Fibroblast of skin of scalp (primary cell): ENCODE measurements at places on chromosomes 13 and 19.

- DNase-seq = no peak
Observed at GRCh38 chr19:1066251-1066747, 668 bp upstream of the ARHGAP45 start.

- peak; percentile 56 for DNase-seq
Observed at GRCh38 chr19:18939922-18940768, 872 bp downstream of the HOMER3 start.

GRCh38 chr19:33239223-33239975 is 13.7 kb upstream of the SLC7A10 start:
- no peak for DNase-seq

- DNase-seq = peak; percentile 70
Observed at GRCh38 chr13:41284512-41285288, 21.3 kb upstream of the MTRF1 start.

DNA sequence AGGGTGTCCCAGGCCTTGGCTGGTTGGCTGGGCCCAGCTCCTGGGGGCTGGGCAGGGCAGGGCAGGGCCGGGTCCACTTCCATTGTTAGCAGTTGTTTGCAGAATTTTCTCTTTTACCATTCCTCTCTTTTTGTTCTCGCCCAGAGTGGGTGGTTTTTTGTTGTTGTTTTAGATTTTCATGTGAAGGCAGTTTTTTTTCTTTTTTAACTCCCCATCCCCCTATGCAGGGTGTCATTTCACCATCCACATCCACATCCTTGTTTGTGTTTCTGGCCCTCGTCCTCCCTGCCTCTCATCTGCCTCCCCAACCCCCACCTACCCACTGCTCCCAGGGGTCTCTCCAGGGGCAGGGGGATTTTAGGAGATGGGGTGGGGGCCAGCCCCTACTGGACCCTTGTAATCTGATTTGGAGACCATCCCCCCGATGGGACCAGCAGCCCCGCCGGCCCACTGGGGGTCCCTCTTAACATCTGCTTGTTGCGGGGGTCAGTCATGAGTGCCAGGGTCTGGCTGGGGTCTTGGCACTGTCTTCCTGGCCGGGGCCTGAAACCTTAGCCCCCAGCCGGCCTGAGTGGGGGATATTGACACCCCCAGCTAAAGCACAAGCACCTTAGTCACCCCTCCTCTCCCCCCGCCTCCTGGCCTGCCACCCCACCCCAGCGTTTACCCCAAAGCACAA is 10.4 kb downstream of the STX10 start:
- DNase-seq = no peak

- DNase-seq = no peak
Observed at GRCh38 chr13:100480676-100481075, 107.9 kb downstream of the GGACT start.

GRCh38 chr13:88459331-88459730 is 788.2 kb downstream of the SLITRK5 start:
- no peak for DNase-seq

DNA sequence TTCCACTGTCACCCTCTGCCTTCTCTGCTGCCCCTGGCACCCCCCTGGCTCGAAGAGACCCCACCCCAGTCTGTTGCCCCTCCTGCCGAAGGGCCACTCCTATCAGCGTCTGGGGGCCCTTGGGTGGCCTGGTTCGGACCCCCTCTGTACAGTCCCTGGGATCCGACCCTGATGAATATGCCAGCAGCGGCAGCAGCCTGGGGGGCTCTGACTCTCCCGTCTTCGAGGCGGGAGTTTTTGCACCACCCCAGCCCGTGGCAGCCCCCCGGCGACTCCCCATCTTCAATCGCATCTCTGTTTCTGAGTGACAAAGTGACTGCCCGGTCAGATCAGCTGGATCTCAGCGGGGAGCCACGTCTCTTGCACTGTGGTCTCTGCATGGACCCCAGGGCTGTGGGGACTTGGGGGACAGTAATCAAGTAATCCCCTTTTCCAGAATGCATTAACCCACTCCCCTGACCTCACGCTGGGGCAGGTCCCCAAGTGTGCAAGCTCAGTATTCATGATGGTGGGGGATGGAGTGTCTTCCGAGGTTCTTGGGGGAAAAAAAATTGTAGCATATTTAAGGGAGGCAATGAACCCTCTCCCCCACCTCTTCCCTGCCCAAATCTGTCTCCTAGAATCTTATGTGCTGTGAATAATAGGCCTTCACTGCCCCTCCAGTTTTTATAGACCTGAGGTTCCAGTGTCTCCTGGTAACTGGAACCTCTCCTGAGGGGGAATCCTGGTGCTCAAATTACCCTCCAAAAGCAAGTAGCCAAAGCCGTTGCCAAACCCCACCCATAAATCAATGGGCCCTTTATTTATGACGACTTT is 2.0 kb downstream of the ZFP36 start:
- DNase-seq = no peak

DNA sequence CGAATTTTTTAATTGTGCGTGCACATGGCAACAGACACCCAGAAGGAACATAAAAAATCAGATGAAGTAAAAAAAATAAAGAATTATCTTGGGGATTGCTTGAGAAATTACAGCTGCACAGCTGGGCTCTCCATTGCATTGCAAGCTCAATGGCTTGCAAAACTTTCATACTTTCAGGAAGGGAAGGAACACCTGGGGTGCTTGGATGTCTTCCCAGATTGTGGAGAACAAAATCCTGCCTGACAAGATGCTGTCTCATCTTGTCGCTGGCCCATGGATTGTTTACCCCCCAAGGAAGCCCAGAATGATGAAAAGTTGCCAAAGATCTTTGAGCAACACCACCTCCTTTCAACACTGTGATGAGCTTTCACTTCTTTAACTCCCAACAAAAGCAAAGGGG is 11.0 kb upstream of the CASP14 start:
- DNase-seq = peak; percentile 53

DNA sequence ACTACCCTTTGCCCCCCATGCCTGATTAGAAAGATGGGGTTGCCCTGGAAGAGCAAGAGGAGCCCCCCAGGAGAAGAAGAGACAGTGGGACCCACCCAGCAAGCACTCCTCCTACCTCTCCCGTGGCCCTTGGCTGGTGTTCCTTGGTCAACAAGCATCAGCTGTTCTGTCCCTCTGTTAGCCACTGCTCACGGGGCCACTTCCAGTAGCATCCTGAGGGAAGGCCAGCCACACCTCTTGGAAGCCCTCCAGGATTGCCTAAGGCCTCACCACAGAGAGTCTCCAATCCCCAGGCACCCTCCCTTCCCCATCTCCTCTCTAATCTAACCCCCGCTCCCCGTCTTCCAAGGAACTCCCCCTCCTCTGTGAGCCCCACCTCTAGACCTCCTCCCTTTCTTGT is 15.1 kb upstream of the DPP9 start:
- no peak for DNase-seq

DNA sequence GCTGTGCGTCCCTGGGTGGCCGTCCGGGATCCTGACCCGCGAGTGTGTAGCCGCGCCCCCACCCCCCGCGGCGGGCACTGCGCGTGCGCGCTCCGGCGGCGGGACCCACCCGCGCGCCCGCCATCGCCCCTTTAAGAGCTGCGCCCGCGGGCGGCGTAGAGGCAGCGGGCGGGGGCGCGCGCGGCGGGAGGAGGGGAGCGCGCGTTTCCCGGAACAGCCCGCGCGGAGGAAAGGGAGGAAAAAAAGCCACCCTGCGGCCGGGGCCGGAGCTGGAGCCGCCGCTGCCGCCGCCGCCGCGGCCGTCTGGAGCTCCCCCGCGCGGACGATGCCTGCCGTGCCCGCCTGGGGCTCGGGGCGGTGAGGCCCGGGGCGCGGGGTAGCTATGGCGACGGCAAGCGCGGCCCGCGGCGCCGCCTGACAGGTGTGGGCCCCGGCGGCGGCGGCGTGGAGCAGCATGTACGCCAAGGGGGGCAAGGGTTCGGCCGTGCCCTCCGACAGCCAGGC is at the start of gene SSBP4:
Gene SSBP4, plus strand, starts transcription at position 204 of the 504 bp plus-strand sequence. Its CDS starts 251 bp downstream, at position 455.
- DNase-seq = peak; percentile 89

DNA sequence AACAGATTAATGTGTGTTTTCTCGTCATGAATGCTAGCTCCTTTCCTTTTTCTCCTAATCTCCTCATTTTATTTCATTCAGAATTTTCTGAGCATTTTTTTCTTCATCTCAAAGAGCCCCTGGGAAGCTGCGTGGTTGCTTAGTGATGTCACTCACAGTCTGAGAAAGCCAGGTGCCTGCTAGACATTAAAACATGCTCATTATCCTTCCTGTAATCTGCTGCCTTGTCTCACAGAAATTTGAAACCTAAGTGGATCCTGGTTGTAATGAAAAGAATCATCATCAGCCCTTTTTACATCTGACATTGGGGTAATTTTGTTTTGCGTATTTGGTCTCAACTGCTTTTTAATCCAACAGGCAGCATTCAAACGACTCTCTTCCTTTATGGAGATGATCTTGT is 108.2 kb upstream of the RNF113B start:
- no peak for DNase-seq

DNA sequence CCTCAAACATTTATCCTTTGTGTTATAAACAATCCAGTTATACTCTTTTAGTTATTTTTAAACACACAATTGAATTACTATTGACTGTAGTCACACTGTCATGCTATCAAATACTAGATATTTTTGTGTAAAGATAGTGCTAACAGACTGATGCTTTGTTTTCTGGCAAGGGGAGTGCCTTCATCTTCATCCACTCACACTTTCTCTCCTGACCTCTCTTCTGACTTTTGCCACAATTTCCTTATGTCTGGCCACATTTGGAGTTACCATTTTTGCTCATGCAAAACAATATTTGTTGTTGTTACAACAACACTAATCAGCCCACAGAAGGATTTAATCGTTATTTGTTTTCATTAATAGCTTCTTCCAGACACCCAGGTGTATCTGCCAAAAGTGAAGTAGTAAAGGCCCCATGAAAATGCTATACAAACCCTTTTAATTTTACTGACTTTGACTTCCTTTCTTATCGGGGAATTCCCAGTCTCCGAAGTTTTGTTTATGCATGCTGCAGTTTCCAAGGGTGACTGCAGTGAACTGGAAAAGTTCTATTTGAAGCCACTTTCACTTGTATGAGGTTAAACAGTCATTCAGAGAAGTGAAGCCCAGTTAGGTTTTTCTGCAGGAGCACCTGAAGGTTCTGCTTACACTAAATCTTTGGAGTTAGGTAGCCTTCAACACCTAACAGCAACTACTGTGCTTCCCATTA is 66.1 kb upstream of the FRY start:
- DNase-seq = no peak

GRCh38 chr19:46155237-46155636 is 7.2 kb downstream of the IGFL2 start:
- no peak for DNase-seq

GRCh38 chr19:2215281-2215751 is 20.8 kb downstream of the PLEKHJ1 start:
- no peak for DNase-seq

DNA sequence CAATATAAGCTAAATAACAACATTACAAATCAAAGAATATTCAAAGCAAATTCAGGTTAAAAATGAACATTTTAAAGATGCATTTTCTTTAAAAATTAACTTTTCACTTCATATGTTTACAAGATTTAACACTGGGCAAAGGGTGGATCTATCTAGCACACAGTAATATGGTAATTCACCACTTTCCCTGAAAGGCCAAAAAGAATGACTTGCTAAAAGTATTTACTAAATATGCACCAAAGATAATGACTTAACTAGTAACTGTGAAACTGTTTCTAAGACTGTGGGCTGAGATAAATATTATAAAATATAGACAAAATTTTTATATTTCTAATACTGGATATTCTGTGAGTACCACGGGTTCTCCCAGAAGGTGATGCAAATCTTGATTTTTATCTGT is 4.5 kb upstream of the EEF1AKMT1 start:
- no peak for DNase-seq

GRCh38 chr19:3185461-3186159 is at the start of gene NCLN:
TSS of gene NCLN (plus strand) at chr19:3185930. CDS start at chr19:3186031, 101 bp downstream.
- peak; percentile 92 for DNase-seq

DNA sequence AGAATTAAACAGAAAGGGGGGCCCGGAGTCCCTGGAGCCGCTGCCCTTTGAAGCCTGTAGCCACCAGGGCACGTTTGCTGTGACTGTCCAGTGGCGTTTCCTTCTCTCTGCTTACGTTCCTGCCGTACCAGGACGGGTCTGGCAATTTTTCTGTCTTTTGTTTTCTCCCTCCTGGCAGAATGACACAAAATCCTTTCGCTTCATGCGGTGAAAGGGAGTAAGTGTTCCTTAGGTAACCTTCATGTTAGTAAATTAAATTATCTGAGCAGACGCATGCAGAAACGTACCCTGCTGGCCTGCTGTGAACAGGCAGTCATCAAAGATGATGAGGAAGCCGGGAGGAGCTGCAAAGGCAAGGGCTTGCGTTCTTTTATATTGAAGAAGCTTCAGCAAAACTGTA is 299.3 kb upstream of the ARGLU1 start:
- DNase-seq = peak; percentile 5

DNA sequence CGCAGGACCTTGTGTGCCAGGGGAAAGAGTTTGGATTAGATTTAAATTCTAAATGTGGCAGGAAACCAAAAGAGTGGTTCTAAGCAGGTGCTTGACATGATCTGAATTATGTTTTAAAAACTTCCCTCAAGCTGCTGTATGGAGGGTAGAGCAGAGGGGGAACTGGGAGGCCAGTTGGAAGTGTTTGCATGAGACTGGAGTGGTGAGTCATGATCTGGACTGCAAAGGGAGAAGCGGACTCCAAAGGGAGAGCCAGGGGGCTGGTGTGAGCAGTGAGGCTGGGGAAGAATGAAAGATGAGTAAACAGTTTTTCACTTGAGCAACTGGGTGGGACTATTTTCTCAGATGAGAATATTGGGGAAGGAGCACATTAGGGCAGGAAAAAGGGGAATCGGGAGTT is 206.1 kb downstream of the DNAJC15 start:
- peak; percentile 70 for DNase-seq

DNA sequence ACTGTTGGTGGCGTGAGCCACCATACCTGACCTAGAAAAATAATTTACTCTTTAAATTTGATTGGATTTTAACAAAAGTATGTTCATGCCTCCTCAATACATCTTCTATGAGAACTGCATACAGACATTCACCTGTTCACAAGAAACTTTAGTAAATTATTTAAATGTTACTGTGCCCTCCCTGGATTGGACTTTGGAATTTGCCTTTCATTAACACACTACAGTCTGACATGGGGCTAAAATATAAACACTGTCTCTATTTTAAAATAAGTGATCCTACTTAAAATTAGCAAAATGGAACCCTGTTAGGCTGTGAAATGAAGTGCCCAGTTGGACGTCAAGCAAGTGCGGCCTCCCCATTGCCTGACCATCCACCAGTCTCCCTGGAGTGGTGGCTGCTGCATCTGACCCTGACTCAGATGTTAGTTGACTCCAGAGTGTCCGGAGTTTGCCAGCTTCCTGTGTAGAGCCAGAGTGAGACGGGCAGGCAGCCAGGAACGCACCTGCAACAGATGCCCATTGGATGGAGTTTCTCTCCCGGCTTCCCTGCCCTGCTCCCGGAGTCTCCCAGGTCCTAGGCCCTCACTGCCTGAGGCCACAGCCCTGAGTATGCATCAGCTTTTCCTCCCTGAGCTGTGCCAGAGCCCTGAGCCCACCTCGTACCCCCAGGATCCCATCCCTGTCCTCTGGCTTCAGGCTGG is 45.9 kb upstream of the ATP11A start:
- no peak for DNase-seq

DNA sequence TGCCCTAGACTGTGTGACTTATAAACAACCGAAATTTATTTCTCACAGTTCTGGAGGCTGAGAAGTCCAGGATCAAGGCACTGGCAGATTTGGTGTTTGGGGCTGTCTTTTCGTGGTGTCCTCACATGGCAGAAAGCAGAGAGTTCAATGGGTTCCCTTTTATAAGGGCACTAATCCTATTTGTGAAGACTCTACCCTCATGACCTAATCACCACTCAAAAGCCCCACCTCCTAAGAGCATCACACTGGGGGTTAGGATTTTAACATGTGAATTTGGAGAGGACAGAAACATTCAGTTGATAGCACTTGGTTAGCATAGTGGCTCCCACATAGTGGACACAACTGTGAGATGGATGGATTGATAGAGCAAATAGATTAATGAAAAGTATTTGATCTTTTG is 21.5 kb upstream of the GPR18 start:
- DNase-seq = no peak
